ENCODE measurements at places on chromosomes 7 and 10. TPM values are rescaled to one million over a fixed set of nuclear protein-coding genes. Genes with fewer than 3 reads are reported as not detected.

Gene WDFY4
- 0.35 TPM for total RNA-seq

Gene SLC13A4
- total RNA-seq: not detected

Gene ADGRA1
- not detected for total RNA-seq

Gene SPDYE1
- total RNA-seq: not detected

Gene INA
- 0.94 TPM for total RNA-seq

Gene CALHM3
- not detected for total RNA-seq

Gene ZNF511
- total RNA-seq: 83.2 TPM

Gene PCDH15
- not detected for total RNA-seq

Gene CLIP2
- total RNA-seq: 2.9 TPM

Gene DPYSL4
- 3.3 TPM for total RNA-seq

Gene NKX1-2
- not detected for total RNA-seq

Gene TFEC
- 0.39 TPM for total RNA-seq

Gene PTPN20
- total RNA-seq: 1.3 TPM

Gene SPDYE2
- total RNA-seq: not detected

Gene FAM25C
- total RNA-seq: not detected

Gene MSMB
- not detected for total RNA-seq

Gene GRM3
- total RNA-seq: not detected

Gene EPC1
- 40.9 TPM for total RNA-seq

Gene PNLIPRP1
- total RNA-seq: not detected

Gene BHLHA15
- not detected for total RNA-seq

Gene SSC4D
- total RNA-seq: 0.35 TPM
